Upper lobe of right lung (tissue), 1 donor: ENCODE measurements at places on chromosomes 1 and 21.

DNA sequence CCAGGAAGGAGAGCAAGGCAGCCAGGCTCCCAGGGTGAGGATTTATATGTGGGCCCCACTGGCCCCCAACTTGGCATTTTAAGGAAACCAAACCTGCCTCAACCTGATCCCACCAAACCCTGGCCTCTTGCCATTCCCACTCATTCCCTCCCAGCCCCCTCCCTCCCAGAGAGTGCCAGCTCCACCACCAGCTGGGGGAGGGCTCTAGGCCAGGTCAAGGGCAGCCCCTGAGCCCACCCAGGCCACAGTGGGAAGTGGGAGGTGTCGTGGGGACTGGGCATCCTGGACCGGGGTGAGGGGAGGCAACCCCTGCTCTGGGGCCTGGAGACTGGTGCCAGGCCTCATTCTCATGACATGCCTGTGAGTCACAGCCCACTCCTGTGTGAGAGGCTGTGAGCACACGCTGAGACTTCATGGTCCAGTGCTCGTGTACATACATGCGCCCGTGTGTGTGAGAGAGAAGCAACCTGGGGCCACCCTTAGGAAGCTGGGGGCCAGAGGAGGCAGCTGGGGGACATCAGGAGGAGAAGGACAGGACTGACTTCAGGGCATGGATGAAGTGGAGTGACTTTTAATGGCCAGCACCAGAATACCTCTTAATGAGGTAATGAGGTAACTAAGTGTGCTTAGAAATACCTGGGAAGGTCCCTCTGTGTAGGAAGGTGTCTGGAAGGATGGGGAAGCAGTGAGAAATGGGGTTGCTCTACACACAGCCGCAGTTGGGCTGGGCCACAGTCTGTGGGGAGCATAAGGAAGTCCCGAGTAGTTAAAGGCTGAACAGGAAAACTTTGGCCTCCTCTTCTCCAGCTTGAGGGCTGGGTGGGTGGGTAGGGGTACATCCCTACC lies at the start of gene S100A2:
TSS of gene S100A2 (minus strand) at position 316 of the 846 bp plus-strand sequence. CDS start 1,967 bp downstream, outside the sequence.
- H3K4me3 ChIP-seq: no peak within 1 kb of the TSS
- DNase-seq: peak; percentile 83
- H3K27me3 ChIP-seq: no peaks in the 10 kb centered on the region
- peaks cover 40% of the 10 kb centered on the region for H3K4me1 ChIP-seq

DNA sequence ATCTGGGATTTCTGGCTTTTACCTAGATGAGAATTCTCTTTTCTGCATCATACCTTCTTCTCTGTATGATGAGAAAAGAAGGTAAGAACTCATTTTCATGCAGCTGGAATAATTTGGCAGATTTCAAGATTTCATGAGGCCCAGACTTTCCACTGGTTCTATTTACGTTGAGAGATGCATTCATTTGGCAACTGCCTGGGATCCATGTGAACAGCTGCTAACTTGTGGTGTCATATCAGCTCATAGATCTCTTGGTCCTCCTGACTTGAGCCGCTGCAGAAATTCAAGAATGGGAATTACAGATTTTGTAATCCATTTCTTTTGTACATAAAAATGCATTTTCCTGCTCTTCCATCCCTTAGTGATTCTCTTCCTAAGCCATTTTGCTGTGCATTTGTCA lies 17.1 kb upstream of the C1orf87 start:
- no peak for DNase-seq
- no peak overlapping the region for H3K27ac ChIP-seq
- no peaks in the 10 kb centered on the region for H3K36me3 ChIP-seq
- no peaks in the 10 kb centered on the region for H3K27me3 ChIP-seq
- no peak overlapping the region for H3K4me3 ChIP-seq
- no peaks in the 10 kb centered on the region for H3K4me1 ChIP-seq

- peaks cover 17% of the 10 kb centered on the region for H3K4me1 ChIP-seq
- no peak for DNase-seq
- no peak overlapping the region for H3K27ac ChIP-seq
- no peaks in the 10 kb centered on the region for H3K36me3 ChIP-seq
- H3K27me3 ChIP-seq: peaks cover 11% of the 10 kb centered on the region
- no peak overlapping the region for H3K4me3 ChIP-seq
Measured at GRCh38 chr1:21514245-21514644, 5.0 kb downstream of the ALPL start.

- H3K4me1 ChIP-seq: no peaks in the 10 kb centered on the region
- H3K36me3 ChIP-seq: no peaks in the 10 kb centered on the region
- H3K27me3 ChIP-seq: no peaks in the 10 kb centered on the region
Measured at GRCh38 chr1:167499664-167500101, 18.6 kb downstream of the CD247 start.

GRCh38 chr1:12276225-12276624 lies 46.4 kb downstream of the VPS13D start:
- no peak overlapping the region for H3K4me3 ChIP-seq
- no peak overlapping the region for H3K27ac ChIP-seq
- DNase-seq: no peak
- H3K36me3 ChIP-seq: peaks cover 93% of the 10 kb centered on the region
- no peaks in the 10 kb centered on the region for H3K27me3 ChIP-seq

DNA sequence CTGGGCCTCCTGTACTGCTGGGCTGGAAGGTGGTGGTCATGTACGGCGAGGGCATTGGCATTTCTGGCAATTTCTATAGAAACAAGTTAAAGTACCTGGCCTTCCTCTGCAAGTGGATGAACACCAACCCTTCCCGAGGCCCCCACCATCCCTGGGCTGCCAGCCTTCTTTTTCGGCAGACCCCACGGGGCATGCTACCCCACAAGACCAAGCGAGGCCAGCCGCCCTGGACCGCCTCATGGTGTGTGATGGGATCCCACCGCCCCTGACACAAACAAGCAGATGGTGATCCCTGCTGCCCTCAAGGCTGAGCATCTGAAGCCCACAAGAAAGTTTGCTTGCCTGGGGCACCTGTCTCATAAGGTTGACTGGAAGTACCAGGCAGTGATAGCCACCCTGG lies 76.0 kb downstream of the NFASC start:
- no peaks in the 10 kb centered on the region for H3K27me3 ChIP-seq
- no peak overlapping the region for H3K27ac ChIP-seq
- DNase-seq: no peak
- H3K4me1 ChIP-seq: no peaks in the 10 kb centered on the region

GRCh38 chr1:185533596-185533995 lies 200.6 kb upstream of the HMCN1 start:
- peak overlapping the region; percentile 17 for H3K27ac ChIP-seq
- H3K27me3 ChIP-seq: no peaks in the 10 kb centered on the region
- H3K4me3 ChIP-seq: no peak overlapping the region
- H3K36me3 ChIP-seq: no peaks in the 10 kb centered on the region

- no peak overlapping the region for H3K4me3 ChIP-seq
- no peak overlapping the region for H3K27ac ChIP-seq
- H3K27me3 ChIP-seq: no peaks in the 10 kb centered on the region
- no peaks in the 10 kb centered on the region for H3K4me1 ChIP-seq
- DNase-seq: peak; percentile 37
Measured at GRCh38 chr21:46173573-46173972, 10.7 kb downstream of the SPATC1L start.

GRCh38 chr1:157289424-157290105 lies 151.4 kb upstream of the ETV3 start:
- H3K27me3 ChIP-seq: no peaks in the 10 kb centered on the region
- no peaks in the 10 kb centered on the region for H3K4me1 ChIP-seq
- H3K36me3 ChIP-seq: no peaks in the 10 kb centered on the region
- H3K4me3 ChIP-seq: no peak overlapping the region
- DNase-seq: no peak
- H3K27ac ChIP-seq: no peak overlapping the region

DNA sequence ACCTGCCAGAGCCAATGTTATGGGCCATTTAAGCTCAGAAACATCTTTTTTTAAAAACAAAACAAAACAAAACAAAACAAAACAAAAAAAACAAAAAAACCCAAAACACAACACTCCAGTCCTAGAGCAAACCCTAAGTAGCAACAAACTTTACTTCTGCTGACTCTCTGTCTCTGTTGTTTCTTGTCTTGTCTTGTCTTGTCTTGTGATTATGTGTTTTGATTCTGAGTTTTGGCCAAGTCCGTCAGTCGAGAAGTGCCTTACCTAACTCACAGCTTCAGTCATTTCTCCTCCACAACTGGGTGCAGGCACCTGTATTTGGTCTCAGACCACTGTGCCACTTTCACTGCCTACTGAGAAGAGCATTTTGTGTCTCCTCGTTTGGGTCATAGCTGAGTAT lies 307.9 kb downstream of the BACH1 start:
- H3K27me3 ChIP-seq: no peaks in the 10 kb centered on the region
- DNase-seq: no peak
- H3K36me3 ChIP-seq: no peaks in the 10 kb centered on the region

DNA sequence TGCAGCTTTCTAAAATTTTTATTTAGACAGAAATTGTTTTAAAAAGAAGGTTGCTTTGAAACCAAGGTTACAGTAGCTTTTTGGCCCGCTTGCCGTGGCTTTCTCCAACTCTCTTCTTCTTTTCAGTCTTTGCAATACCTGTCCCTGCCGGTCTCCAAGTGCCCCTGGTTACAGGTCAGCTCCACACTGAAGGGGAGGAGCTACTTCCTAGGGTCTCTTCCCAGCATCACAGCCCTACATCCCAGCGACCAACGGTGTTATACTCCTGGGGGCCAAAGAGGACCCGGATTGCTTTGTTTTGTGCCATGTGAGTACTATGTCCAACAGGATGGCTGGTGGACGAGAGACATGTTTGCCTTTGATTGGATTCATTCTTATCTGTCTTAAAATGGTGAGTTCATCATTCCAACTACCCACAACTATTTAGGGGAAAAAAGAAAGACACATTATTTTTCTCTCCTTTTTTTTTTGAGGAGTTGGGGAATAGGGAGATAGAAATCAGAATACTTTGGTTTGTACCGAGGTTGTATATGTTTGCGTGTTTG lies at the start of gene FNDC7:
TSS of gene FNDC7 (plus strand) at position 303 of the 545 bp plus-strand sequence. CDS start at position 329, 26 bp downstream.
- no peaks in the 10 kb centered on the region for H3K27me3 ChIP-seq
- no peak within 1 kb of the TSS for H3K27ac ChIP-seq
- H3K4me1 ChIP-seq: no peaks in the 10 kb centered on the region

DNA sequence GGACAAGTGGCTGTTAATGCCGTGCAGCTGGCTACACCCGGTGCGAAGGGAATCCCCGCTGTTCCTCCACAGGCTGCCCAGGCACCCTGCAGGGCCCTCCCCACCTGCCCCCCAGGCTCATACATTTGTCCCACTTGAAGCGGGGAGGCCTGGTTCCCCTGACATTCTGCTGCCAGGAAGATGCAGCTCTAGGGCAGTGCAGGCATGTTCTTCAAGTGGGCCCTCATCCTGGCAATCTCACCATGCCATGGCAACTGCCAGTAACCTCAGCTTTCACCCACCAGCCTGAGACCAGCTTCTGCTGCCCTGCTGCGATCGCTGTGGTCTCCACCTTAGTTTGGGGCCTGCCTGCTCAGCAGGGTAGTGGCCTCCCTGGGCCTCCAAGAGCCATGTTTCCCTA lies 151.9 kb upstream of the COL6A1 start:
- no peaks in the 10 kb centered on the region for H3K36me3 ChIP-seq
- DNase-seq: no peak
- no peak overlapping the region for H3K27ac ChIP-seq
- no peaks in the 10 kb centered on the region for H3K4me1 ChIP-seq
- H3K4me3 ChIP-seq: no peak overlapping the region
- H3K27me3 ChIP-seq: no peaks in the 10 kb centered on the region

DNA sequence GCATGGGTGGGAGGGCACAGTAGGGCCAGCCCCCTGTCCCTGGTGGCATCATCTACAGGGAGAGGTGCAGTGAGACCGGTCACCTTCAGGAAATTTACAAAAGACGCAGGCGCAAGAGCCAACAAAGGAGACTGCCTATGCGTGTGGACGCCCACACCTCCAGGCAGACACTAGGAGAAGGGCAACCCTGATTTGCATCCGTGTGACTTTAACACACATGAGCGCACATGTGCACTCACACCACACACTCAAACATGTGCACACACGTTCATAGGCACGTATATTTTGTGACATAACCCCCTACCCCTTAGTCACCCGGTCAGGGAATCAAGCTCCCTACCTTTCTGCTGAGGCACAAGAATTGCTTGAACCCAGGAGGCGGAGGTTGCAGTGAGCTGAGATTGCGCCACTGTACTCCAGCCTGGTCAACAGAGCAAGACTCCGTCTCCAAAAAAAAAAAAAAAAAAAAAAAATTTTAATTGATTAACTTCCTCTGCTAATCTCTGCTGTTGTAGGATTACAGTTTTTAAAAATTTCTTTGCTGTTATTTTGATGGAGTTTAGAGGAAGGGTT lies 84.7 kb upstream of the SLC25A33 start:
- no peak overlapping the region for H3K4me3 ChIP-seq
- H3K27me3 ChIP-seq: no peaks in the 10 kb centered on the region
- no peaks in the 10 kb centered on the region for H3K4me1 ChIP-seq
- no peaks in the 10 kb centered on the region for H3K36me3 ChIP-seq
- no peak overlapping the region for H3K27ac ChIP-seq

DNA sequence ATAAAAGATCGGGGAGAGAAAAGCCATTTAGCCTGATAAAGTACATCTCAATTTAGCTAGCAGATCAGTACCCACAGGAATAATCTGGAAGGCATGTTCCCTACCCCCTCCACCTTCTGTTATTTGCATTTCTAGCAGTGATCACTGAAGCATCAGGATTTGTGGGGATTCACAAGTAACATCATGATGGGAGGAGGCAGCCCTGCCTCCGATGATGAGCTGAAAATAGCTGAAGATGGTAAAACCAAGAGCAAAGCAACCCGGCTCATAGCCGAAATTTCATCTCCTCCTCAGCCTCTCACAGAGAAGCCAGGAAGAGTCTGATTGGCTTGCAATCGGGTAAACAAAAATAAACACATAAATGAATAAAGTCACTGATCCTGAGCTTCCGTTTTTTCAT lies 2.4 kb downstream of the CCSAP start:
- no peak overlapping the region for H3K4me3 ChIP-seq
- H3K27me3 ChIP-seq: no peaks in the 10 kb centered on the region
- no peaks in the 10 kb centered on the region for H3K36me3 ChIP-seq
- H3K4me1 ChIP-seq: peaks cover 12% of the 10 kb centered on the region
- no peak for DNase-seq

DNA sequence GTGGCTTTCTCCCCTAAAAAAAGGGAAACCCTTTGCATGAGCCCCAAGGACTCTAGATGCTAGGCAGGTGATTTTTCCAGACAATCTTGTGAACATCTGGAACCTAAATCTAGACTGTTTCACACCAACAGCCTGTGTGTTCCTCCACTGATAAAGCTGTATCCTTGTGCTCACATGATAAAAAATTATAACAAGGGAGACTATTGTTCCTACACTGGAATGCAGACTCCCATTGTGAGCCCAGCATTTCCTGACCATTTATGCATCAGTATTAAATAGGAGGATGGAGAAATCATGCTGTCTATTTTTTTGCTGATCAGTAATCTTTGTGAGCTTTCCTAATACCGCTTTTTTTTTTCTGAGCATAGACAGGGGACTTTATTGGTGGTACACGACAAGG lies 52.5 kb downstream of the ZNF697 start:
- no peak overlapping the region for H3K4me3 ChIP-seq
- H3K36me3 ChIP-seq: no peaks in the 10 kb centered on the region
- H3K27ac ChIP-seq: no peak overlapping the region
- H3K27me3 ChIP-seq: no peaks in the 10 kb centered on the region
